Activated T-helper 1 cell treated with Interleukin-2 at 50 U/mL for 16 hours (primary cell): ENCODE measurements at places on chromosomes 1 and 21.

DNA sequence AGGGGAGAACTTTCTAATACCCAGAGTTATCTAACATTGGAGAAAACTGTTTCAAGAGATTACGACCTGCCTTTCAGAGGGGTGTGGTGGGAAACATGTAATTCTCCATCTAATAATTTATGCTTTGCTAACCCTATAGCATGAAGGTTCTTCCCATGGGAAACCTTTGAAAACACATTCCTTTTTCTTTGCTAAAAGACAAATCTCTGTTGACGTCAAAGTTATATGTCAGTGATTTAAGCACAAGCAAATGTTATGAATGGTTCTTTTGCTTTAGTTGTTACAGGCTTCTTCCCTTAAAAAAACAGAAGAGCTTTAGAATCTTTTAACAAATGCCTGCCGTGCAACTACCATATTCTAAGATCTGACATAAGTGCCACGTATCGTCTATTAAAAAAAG is 19.2 kb downstream of the FMO2 start:
- no peak for DNase-seq

DNA sequence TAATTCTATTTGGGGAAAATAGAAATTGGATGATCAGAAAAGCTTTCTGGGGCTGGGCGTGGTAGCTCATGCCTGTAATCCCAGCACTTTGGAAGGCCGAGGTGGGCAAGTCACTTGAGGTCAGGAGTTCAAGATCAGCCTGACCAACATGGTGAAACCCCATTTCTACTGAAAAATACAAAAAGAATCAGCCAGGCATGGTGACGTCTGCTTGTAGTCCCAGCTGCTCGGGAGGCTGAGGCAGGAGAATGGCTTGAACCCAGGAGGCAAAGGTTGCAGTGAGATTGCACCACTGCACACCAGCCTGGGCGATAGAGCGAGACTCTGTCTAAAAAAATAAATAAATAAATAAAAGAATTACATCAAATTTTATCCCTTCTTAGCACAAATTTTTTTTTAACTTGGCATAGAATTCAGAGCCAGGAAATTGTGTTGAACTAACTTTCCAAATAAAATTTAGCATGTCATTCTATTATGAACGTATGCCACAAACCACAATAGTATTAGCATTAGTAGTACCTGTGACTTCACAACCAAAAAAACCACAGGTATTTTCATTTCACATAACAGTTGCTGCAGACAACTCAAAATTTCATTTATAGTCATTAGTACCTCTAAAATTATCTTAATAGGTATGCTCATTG is 4.5 kb upstream of the ANKRD13C start:
- no peak for DNase-seq

DNA sequence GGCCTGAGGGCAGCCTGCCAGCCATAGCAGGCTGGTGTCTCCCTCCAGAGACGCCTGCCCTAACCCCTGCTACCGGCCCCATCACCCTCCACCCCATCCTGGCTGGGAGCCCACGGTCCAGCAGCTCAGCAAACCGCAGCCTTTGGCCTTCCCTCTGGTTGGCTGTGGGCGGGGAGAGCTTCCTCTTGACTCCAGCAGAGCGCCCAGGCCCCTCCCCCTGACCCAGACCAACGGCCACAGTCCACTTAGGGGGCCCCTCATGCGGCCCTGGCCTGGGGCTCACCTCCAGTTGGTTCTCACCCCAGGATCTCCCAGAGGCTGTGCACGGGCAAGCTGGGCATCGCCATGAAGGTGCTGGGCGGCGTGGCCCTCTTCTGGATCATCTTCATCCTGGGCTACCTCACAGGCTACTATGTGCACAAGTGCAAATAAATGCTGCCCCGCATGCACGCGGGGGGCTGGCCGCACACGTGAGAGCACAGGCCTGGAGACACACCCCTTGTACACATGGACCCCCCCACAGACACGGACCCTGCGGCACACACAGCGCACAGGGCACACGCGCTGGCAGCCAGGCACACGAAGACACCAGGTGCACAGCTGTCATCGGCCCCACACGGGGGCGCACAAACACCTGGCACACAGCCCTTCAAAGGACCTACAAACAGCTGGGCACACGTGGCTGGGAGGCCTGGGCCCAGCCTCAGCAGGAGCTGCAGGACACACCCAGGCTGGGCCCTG is 3.1 kb downstream of the SMIM1 start:
- peak; percentile 32 for DNase-seq

DNA sequence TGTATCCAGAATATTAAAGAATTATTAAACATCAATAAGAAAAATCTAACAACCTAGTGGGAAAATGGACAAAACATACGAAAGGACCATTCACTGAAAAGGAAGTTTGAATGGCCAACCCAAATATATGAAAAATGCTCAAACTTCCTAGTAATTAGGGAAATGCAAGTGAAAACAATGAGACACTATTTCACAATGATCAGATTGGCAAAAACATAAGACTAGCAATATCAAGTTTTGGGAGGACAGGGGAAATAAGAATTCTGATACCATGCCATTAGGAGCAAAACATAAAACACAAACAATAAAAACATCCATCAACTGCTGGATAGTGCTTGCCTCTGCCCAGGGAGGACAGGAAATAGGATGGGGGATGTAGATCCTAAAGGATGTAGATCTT is 14.3 kb downstream of the XCL2 start:
- DNase-seq: no peak

DNA sequence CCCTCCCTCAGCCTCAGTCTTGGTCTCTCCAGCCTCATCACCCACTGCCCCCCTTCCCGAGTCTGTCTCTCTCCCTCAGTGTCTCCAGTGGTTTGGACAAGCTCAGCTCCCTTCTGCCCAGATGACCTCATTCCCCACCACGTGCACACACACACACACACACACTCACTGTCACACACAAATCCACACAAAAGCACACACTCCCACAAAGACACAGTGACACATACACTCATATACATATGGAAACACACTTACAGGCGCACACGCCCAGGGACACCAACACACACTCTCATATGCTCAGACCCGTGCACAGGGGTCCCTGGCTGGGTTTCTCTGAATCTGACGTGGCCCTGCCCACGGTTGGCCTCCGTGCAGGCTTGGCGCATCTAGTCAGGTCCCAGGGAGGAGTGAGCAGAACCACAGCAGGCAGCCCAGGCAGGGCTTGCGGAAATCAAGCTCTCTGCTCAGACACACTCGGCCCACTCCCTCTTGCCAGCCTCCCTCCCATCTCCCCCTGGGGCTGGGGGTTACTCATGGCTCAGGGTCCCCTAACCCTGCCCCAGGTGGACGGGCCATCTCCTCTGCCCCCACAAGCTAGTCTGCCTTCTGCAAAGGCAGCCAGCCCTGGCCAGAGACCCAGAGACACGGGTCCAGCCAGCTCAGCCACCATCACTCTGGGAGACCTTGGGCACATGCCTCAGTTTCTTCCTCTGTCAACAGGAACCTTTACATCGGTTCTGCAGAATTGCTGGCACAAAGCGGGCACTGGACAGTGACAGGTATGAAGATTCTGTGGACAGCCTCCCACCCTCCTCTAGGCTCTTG is 38.5 kb upstream of the FAM131C start:
- no peak for DNase-seq

GRCh38 chr1:171566467-171566866 is 55.6 kb upstream of the MYOCOS start:
- no peak for DNase-seq

DNA sequence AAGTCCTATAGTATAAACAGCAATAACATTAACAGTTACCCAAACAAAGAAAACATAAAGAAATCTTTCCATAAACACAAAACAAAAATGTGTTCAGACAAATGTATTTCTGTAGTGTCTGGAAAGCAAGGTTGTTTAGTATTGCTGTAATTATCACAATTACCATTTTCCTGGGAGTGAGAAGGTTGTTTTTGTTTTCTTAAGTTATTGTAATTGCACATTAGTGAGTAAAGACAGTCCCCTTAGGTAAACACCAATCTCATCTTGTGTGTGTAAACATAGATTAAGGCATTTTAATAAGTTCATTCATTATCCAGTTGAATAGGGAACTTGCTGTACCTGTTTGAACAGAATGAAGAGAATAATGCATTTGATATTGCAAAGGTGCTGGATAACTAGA is 356.9 kb upstream of the ADGRL4 start:
- no peak for DNase-seq
